ENCODE measurements at places on chromosomes 6 and 20.

DNA sequence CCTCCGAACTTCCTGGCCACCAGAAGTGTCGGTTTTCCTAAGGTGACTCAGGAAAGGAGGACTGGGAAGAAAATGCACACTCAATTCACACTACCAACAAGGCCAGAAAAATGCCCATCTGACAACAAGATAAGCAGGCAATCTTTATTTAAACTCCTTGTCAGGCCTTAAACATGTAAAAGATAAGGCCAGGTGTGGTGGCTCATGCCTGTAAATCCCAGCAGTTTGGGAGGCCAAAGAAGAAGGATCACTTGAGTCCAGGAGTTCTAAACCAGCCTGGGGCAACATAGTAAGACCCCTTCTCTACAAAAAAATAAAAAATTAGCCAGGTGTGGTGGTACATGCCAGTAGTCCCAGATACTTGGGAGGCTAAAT lies 7.6 kb upstream of the ID1 start:
- no peaks in the 10 kb centered on the region for H3K36me3 ChIP-seq
- no peak overlapping the region for H3K4me3 ChIP-seq
- DNase-seq: no peak

GRCh38 chr20:53617791-53618489 lies 24.3 kb upstream of the ZNF217 start:
- no peak overlapping the region for H3K27ac ChIP-seq
- no peak overlapping the region for H3K4me3 ChIP-seq
- DNase-seq: no peak
- no peaks in the 10 kb centered on the region for H3K27me3 ChIP-seq

- no peaks in the 10 kb centered on the region for H3K36me3 ChIP-seq
- no peak overlapping the region for H3K27ac ChIP-seq
- no peak overlapping the region for H3K4me3 ChIP-seq
- peaks cover 21% of the 10 kb centered on the region for H3K4me1 ChIP-seq
Measured at GRCh38 chr6:34908194-34908593, 19.1 kb downstream of the ANKS1A start.

- peaks cover 24% of the 10 kb centered on the region for H3K4me1 ChIP-seq
- H3K27ac ChIP-seq: no peak overlapping the region
- H3K4me3 ChIP-seq: no peak overlapping the region
- H3K36me3 ChIP-seq: no peaks in the 10 kb centered on the region
Measured at GRCh38 chr6:16181439-16182297, 52.8 kb downstream of the MYLIP start.

DNA sequence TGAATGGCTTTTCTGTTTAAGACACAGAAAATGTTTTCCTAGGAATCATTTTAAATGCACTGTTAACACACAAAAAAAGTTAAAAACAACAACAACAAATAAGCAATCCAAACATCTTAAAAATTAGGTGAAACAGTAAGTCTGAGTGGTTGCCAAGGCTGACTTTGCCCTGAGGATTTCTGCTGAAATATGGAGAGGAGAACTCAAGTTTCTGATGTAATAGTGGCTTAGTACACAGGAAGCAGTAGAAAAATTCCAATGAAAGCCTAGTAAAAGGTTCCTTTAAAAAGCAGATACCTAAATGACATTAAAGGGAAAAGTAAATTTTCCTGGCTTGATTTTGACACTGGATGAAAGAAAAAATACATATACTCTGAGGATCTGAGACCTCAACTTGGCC lies 184.2 kb downstream of the EPM2A start:
- H3K27ac ChIP-seq: no peak overlapping the region
- no peak for DNase-seq
- H3K36me3 ChIP-seq: no peaks in the 10 kb centered on the region
- no peaks in the 10 kb centered on the region for H3K27me3 ChIP-seq
- no peaks in the 10 kb centered on the region for H3K4me1 ChIP-seq

DNA sequence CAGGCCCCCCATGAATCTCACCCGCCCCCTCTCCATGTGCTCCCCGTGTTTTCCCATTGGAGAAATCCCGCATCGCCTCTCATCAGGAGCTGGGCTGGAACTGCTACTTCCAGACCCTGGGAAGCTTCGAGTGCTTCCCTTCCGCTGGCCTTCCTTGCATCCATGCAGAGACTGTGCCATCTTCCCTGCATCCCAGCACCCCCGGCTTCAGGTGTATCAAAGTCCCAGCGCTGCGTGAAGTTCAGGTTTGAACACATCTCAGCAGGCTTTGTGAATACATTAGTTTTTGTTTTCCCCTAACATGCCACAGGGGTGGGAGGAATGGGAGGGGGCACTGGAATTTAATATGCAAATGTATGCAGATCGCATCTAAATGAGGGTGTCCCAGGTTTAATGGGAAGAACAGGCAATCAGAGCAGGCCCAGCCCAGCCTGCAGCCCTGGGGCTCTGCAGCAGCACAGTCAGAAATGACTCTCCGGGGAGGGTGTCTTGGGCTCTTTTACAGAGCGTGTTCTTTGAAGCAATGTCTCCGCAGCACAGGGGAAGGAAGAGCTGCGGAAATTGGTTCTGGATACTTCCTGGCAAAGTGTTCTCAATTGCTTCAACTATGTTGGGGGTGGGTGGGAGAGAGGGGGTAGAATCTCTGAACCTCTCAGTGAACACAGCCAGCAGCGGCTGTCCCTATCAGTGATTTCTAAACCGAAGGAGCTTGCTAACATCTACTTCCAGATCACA lies 8.3 kb upstream of the MMP9 start:
- no peak for DNase-seq
- no peaks in the 10 kb centered on the region for H3K36me3 ChIP-seq
- H3K4me1 ChIP-seq: peaks cover 74% of the 10 kb centered on the region
- no peak overlapping the region for H3K27ac ChIP-seq
- no peak overlapping the region for H3K4me3 ChIP-seq

DNA sequence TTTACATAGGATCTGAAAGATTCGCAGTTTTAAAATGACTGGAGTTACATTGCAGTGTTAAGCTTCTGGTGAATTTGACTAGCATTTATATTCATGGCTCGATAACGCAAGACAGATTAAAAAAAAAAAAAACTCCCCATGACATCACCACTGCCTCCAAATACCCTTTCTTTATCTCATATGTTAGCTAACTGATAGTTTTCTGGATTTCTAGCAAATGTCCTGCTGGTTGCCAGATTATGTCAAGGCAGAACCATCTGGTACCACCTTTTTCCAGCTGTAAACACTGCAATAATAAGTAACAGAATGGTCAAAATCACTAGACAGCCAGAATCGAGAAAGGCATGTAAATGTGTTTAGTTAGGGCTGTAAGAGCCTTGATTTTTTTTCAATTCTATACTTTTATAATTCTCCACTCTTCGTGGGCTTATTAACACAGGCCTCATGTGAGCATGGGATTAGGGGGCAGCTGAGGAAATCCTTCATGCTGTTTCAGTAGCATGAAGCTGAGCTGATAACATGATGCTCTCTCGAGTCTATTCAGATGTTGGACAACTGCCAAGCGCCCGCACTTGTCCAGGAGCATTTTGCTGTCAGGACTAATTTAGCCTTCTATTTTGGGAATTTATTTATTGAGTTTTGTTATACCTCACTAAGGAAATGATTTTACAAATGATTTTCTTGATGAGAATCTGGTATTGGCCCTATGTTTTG lies 166.0 kb upstream of the SCGN start:
- H3K27me3 ChIP-seq: no peaks in the 10 kb centered on the region
- DNase-seq: no peak
- no peak overlapping the region for H3K4me3 ChIP-seq

DNA sequence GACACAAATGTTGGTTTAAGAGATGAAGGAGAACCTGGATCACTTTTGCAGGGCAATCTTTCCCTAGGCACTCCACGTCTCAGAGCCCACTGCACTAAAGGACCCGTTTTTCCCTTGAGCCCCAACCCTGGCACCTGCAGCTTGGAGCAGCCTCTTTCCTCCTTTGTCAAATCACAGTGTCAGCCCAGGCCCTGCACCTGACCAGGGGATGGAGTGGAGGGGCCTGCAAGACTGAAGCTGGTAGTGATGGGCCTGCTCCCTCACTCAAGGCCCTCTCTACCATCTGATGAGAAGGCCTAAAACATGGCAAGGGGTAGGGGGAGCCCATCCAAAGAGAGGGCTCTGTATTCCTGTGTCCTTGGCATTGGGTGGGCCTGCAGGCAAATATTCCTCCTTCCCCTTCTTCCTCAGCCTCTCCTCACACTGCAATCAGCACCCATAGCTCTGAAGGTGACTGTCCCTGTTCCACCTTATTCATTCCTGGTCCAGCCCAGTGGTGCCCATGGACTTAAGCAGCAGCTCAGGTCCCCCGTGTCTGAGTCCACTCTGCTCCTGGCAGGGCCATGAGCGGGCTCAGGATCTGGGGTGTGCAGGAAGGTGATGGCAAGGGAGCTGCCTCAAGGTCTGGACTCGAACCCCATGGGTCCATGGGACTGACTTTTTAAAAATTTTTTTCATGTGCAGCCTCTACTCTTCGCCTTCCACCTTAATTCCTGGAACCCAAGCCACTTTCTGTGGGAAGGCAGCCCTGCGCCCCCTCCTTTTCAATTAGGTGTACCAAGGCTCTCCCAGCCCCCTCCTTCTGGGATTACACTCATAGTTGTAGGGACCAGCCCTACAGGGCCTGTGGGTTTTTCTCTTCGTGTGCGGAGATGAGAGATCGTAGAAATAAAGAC lies 6.7 kb downstream of the RAET1G start:
- H3K27ac ChIP-seq: no peak overlapping the region
- H3K4me3 ChIP-seq: no peak overlapping the region
- H3K27me3 ChIP-seq: no peaks in the 10 kb centered on the region

GRCh38 chr6:104483225-104483834 lies 376.4 kb downstream of the HACE1 start:
- no peak overlapping the region for H3K27ac ChIP-seq
- H3K36me3 ChIP-seq: no peaks in the 10 kb centered on the region
- no peaks in the 10 kb centered on the region for H3K27me3 ChIP-seq
- no peak for DNase-seq
- no peaks in the 10 kb centered on the region for H3K4me1 ChIP-seq
- no peak overlapping the region for H3K4me3 ChIP-seq

GRCh38 chr6:5998236-5998635 lies 8.5 kb downstream of the NRN1 start:
- H3K4me1 ChIP-seq: peaks cover 74% of the 10 kb centered on the region
- H3K27ac ChIP-seq: no peak overlapping the region
- no peak for DNase-seq
- H3K4me3 ChIP-seq: no peak overlapping the region
- no peaks in the 10 kb centered on the region for H3K36me3 ChIP-seq

GRCh38 chr6:53359095-53359842 lies 10.5 kb upstream of the ELOVL5 start:
- no peaks in the 10 kb centered on the region for H3K36me3 ChIP-seq
- no peaks in the 10 kb centered on the region for H3K27me3 ChIP-seq

GRCh38 chr6:68649669-68650068 lies 14.6 kb downstream of the ADGRB3 start:
- H3K27me3 ChIP-seq: no peaks in the 10 kb centered on the region
- no peak for DNase-seq
- no peaks in the 10 kb centered on the region for H3K4me1 ChIP-seq
- H3K27ac ChIP-seq: no peak overlapping the region
- no peaks in the 10 kb centered on the region for H3K36me3 ChIP-seq

DNA sequence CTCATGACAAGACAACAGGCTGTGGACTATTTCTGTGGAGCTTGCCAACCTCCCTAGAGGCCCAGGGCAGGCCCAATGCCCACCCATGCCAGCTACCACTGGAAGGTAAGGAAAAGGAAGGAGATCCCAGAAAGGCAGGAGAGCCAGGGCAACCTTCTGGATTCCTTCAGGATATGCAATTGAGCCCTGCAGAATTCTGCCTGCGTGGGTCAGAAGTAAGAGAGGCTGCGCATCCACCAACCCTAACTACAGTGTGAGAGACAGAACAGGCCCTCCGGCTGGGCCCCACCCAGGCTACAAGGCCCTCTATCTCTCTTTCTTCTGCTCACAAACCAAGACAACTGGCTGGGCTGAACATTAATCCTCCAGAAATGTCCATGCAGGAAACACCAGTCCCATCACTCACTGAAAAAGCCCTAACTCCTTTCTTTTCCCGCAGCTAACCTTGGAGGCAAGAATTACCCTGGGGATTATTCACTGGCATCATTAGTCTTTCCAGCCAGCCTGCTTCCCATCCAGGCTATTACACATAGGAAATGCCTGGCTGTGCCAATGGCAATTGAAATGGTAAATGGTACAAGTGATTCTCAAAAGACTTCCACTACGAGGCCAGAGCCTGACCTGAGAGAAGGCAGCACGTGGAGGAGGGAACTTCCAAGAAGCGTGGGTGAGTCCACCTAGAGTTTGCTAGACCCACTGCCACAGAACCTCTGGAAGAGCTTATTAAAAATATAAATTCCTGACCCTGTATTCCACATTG lies 15.2 kb downstream of the MAP1LC3A start:
- H3K36me3 ChIP-seq: peaks cover 20% of the 10 kb centered on the region
- no peak overlapping the region for H3K27ac ChIP-seq
- no peaks in the 10 kb centered on the region for H3K27me3 ChIP-seq
- DNase-seq: no peak
- no peak overlapping the region for H3K4me3 ChIP-seq

All from CD4-positive, alpha-beta memory T cell (primary cell).